ENCODE measurements at places on chromosomes 6 and 20.

DNA sequence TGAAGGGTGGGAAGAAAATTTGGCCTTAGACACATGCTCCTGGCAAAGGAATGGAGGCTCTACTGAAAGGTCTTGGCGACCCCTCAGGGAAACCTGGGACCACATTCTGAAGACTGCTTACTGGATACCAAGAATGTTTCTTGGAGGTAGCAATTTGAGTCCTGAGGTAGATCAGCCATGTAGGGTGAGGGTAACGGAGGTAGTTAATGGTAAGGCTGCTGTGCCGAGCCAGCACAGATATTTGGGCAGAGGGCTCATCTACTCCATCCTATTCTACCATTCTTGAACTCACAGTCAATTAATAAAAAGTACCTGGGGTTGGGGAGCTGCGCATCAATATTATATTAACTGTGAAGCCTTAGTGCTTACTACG, 401 bp upstream of the PHF3 start:
- no peak for DNase-seq

DNA sequence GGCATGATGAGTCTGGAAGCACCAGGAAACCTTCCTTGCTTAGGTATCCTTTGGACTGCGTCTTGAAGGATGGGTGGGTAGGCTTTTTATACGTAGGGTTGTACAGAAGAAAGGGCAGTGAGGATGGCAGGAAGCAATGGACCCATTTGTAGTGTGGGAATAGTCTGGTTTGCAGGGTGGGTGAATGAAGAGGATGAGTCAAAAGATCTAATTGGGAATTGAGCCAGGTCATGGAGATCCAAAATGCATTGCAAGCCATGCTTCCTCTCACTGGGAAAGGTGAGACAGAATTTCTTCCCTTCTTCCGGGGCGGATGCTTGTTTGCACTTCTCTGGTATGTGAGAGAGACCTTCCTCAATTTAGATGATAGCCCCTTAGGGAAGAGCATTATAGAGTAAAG, 10.1 kb upstream of the BTBD3 start:
- no peak for DNase-seq

- DNase-seq = no peak
Measured at GRCh38 chr20:48403167-48403761, 424.5 kb downstream of the PREX1 start.

DNA sequence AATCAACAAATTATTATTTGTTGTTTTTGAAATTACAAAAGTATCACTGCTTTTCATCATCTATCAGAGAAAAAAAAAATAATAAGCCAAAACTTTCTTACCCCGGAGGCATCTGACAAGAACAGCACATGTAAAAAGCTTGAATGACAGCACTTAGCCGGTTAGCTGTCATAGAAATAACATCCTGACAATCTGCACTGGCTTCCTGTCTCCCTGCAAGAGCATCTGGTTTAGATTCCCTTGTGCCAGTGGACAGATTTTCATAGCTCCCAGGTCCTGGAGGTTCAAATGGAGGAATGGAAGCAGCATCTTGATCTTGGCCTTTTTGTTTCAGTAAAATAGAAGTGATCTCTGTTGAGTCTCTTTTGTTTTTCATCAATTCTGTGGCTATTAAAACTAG, 74.8 kb downstream of the HACE1 start:
- DNase-seq = no peak

- DNase-seq = no peak
Measured at GRCh38 chr6:37160922-37161778, 8.8 kb upstream of the PIM1 start.

DNA sequence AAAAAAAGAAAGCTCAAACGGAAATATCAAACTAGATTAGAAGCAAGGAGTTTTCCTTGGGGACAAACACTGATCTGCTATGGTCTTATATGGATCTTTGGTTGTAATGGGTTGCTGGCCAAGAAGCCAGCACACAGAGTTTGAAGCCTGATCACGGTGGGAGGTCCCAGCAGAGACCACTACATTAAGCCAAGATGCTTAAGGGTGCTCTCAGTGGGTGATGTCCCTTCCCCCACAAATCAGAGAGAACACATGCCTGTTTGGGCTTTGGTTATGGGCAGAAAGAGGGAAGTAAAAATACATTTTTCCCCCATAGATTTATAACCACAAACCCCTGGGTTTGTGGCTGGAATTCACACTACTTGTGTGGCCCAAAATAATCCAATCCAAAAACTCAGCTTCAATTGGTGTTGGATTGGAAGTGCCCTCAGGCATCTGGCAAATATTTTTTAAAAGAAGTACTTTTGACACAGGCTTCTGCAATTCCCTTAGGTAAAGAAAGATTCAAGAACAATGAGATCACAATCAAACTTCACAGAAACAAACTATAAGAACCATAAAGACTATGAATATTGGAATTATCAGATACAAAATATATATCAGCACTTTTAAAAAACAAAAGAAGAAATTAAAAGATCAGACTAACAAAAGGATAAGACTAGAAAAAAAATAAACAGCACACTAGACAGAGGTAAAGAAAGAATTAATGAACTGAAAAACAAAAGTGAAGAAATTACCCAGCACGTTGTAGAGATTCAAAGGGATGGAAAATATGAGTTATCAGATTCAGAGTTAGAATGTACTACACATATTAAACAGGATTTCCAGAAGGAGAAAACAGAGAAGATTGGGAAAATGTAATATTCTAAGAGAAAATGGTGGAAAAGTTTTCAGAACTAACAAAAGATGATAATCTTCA, 44.7 kb downstream of the ESF1 start:
- no peak for DNase-seq

- no peak for DNase-seq
Measured at GRCh38 chr20:1434571-1435336, 31.9 kb downstream of the NSFL1C start.

- DNase-seq = no peak
Measured at GRCh38 chr6:157174731-157175130, 148.6 kb downstream of the TMEM242 start.

GRCh38 chr20:44630297-44630696, 21.2 kb downstream of the ADA start:
- DNase-seq = no peak

- no peak for DNase-seq
Measured at GRCh38 chr20:57040924-57041323, 225.5 kb downstream of the BMP7 start.

DNA sequence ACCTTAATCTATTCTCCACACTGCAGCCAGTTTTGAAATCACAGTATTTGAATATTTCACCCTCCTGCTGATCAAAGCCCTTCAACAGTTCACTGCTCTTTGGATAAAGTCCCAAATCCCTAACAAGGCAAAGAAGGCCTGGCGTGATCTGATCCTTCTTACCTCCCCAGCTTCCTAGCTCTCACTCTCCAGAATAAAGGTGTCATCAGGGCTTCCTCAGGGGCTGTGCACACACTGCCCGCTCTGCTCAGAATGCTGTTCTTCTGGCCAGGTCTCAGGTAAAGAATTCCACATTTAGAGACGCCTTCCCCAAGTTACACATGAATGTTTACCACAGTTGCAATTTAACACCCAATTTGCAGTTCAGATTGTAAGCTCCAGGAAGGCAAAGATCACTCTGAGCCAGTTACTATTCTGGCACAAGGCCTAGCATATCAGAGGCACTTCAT, 58.9 kb upstream of the MCM9 start:
- no peak for DNase-seq

- no peak for DNase-seq
Measured at GRCh38 chr6:111850295-111850937, 22.8 kb downstream of the FYN start.

- DNase-seq = no peak
Measured at GRCh38 chr6:46310196-46310595, 139.4 kb upstream of the ENPP5 start.

- DNase-seq = no peak
Measured at GRCh38 chr20:61734733-61735502, 330.8 kb downstream of the TAF4 start.

GRCh38 chr6:49556429-49556837, 6.0 kb downstream of the C6orf141 start:
- no peak for DNase-seq

GRCh38 chr20:50141018-50141675, 12.4 kb downstream of the PEDS1 start:
- DNase-seq = no peak

GRCh38 chr20:21517566-21518277, 3.9 kb upstream of the NKX2-2 start:
- DNase-seq = no peak

DNA sequence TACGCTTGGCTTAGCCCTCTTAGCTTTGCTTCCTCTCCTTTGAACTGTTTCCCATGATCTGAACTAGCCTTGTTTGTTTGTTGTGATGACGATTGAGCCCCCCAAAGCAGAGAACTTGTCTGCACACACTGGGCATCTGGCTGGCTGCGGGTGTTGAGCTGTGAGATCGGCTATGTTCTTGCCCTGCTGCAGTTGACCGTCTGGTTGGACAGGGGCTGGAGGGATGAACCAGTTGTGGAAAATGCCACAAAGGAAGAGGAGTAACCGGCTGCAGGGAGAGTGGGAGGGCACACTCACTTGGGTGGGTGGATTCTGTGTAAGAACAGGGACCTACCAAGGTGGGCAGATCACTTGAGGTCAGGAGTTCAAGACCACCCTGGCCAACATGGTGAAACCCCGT, 12.4 kb upstream of the RSPO4 start:
- DNase-seq = no peak

GRCh38 chr20:8335495-8336195, 203.6 kb downstream of the PLCB1 start:
- DNase-seq = no peak

DNA sequence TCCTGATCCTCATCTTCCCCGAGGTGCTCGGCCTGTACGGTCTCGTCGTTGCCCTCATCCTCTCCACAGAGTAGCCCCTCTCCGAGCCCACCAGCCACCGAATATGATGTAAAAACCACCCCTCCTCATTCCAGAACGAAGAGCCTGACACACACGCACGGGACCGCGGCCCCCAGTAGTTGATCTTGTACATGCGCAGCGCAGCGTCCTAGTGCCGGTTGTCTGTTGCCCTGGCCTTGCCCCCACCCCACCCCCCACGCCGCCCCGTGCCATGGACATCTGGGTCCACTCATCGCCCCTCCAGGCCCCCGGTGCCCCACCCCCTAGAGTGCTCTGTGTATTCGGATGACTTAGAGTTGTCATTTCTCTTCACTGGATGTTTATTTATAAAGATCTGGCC, 5.2 kb upstream of the PRPH2 start:
- DNase-seq = no peak

GRCh38 chr6:57173056-57173885, 1.1 kb downstream of the BAG2 start:
- DNase-seq = no peak

GRCh38 chr6:47536816-47537401, 59.3 kb downstream of the CD2AP start:
- DNase-seq = no peak

DNA sequence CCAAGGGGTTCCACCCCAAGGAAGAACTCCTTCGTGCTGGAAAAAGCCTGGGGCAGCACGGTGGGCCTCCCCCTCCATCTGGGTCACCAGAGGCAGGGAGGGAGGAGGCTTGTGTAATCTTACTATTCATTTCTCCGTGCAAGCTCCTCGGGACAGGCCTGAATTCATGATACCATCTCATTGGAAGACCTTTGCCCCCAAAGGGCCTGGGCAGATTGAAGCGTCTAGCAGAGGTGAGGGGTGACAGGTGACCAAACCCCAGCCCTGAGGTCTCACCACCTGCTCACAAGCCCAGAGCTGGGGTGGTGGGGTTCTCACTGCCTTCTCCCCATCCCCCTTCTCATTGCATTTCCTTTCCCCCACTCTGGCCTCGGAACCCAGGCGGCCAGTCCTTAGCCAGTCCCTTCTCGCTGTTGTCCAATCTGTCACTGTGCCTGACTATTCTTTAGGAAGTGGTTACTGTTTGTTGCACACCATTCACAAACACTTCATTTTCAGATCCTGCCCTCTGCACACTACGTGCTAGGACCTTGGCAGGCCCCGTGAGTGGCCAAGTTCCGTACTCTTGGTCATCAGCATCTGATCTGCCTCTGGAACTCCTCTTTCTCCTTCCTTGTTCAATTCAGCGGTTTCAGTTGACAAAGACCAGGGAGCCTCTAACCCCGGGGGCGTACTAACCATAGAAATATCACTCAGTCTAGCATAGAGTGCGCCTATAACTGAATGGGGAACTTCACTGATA, 137.1 kb downstream of the LY86 start:
- DNase-seq = no peak

GRCh38 chr6:5084781-5085647, at the start of gene PPP1R3G:
PPP1R3G (plus strand) TSS chr6:5085341; CDS start chr6:5085486, 145 bp downstream.
- no peak for DNase-seq

GRCh38 chr6:94372229-94372628, 952.9 kb upstream of the EPHA7 start:
- no peak for DNase-seq

DNA sequence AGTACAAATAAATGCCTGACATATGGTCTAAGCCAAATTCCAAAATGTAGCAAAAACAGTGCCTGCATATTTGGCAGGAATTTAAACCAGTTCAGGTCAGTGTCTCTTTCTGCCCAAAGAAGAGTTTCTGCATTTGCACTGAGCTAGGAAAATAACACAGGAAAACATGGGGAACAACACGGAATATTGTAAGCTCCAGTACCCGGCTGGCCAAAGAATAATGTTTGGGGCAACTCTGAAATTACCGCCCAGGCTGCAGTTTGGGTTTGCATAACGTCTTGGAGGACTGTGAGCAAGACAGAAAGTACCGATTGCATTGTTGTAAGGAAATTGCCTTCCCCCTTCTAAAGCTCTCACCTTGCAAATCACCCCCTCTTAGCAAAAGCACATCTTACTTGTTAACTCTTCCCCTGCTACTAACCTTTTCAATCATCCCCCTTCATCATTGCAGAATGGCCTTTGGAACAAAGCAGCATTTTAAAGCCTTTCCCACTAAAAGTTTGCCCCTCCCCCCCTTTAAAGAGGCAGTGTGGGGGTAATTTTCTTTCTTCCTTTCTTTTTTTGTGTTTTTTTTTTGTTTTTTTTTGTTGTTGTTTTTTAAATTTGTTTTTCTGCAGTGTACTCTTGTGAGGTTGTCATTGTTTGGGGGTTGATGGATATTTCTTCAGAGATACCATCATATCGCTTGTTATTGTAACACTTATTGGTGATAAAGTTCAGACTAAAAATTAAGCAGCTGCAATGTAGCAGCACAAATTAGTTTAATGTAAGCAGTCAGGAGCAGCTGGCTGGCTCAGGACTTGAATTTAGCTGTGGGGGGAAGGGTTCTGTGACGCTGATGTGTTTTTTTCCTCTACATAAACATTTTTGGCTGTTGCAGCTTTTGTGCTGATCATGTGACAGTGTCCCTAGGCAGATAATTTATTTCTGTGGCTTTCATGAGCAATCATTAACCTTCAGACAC, 100.0 kb upstream of the CITED2 start:
- no peak for DNase-seq

GRCh38 chr6:32187009-32187709, 2.8 kb downstream of the PBX2 start:
- DNase-seq = no peak

Data from activated gamma-delta T cell (primary cell).